Gastroesophageal sphincter (tissue), 4 donors: ENCODE measurements at places on chromosomes 2 and 18. TPM values are rescaled to one million over a fixed set of nuclear protein-coding genes. Genes with fewer than 3 reads are reported as not detected.

Gene RAPH1
- 18.7 TPM for total RNA-seq

Gene CXCR2
- total RNA-seq = 3.2 TPM

Gene HOXD10
- total RNA-seq = 0.67 TPM

Gene RFTN2
- 7.4 TPM for total RNA-seq

Gene TTN
- total RNA-seq = 10.5 TPM

Gene DSG2
- 1.8 TPM for total RNA-seq

Gene CPO
- total RNA-seq = 2.0 TPM

Gene NTSR2
- not detected for total RNA-seq

Gene SCN2A
- 0.12 TPM for total RNA-seq

Gene CBLN2
- total RNA-seq = 0.40 TPM

Gene CNTNAP5
- not detected for total RNA-seq

Gene KIF5C
- 6.6 TPM for total RNA-seq

Gene UGT1A4
- not detected for total RNA-seq

Gene DQX1
- total RNA-seq = not detected

Gene GBX2
- not detected for total RNA-seq

Gene GCG
- not detected for total RNA-seq

Gene TRIM43
- total RNA-seq = not detected

Gene TTC39C
- 34.6 TPM for total RNA-seq

Gene PTCD3
- total RNA-seq = 85.1 TPM

Gene GRHL1
- 1.9 TPM for total RNA-seq

Gene ACTG2
- total RNA-seq = 2,678 TPM

Gene RESP18
- not detected for total RNA-seq

Gene LYPD1
- 4.2 TPM for total RNA-seq

Gene ANO7
- 0.27 TPM for total RNA-seq

Gene STAT4
- 3.1 TPM for total RNA-seq

Gene HOXD8
- 2.3 TPM for total RNA-seq

Gene ADRA2B
- 2.0 TPM for total RNA-seq

Gene CHST9
- total RNA-seq = 0.69 TPM

Gene FSHR
- not detected for total RNA-seq

Gene IFIH1
- total RNA-seq = 7.1 TPM

Gene PRSS56
- not detected for total RNA-seq

Gene CD8B2
- total RNA-seq = not detected

Gene RRM2
- total RNA-seq = 1.1 TPM

Gene REG1B
- not detected for total RNA-seq

Gene ADAM17
- 18.3 TPM for total RNA-seq

Gene CDH2
- total RNA-seq = 22.6 TPM

Gene CFAP65
- total RNA-seq = not detected

Gene PID1
- 48.7 TPM for total RNA-seq

Gene GNLY
- total RNA-seq = not detected

Gene RFX8
- total RNA-seq = not detected

Gene SKOR2
- total RNA-seq = not detected
